Foreskin keratinocyte (primary cell): ENCODE measurements at places on chromosomes 2 and 18. TPM values are rescaled to one million over a fixed set of nuclear protein-coding genes. Genes with fewer than 3 reads are reported as not detected.

TDRD15 gene
- total RNA-seq = not detected in 2 replicates

MPP4 gene
- total RNA-seq = 0.88 and 1.3 TPM in 2 replicates

DHRS9 gene
- 0.20 TPM in 1 of 2 replicates, not detected in the other for total RNA-seq

TUBA4A gene
- total RNA-seq = 271 and 318 TPM in 2 replicates

EVX2 gene
- not detected in 2 replicates for total RNA-seq

CEP76 gene
- total RNA-seq = 7.9 and 9.0 TPM in 2 replicates

HOXD13 gene
- not detected in 2 replicates for total RNA-seq
